Liver (tissue), 10 donors: ENCODE measurements at places on chromosomes 7 and 10. TPM values are rescaled to one million over a fixed set of nuclear protein-coding genes. Genes with fewer than 3 reads are reported as not detected.

DNA sequence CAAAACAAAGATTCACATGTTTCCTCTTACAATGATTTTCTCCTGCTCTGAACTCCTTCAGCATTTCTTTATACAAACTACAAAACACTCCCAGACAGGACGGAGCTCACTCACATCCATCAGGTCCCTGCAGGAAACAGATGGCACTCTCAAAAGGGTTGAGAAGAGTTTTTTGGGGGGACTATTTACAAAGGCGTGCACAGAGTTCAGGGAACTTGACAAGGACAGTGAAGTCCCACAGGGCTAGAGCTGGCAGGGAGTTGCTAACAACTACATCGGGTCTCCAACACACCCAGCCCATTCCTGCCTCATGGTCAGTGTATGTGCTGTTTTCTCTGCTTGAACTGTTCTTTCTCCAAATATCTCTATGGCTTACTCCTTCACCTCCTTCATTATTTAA is 24.7 kb upstream of the YAE1 start:
- no peaks in the 10 kb centered on the region for H3K27me3 ChIP-seq
- H3K36me3 ChIP-seq: no peaks in the 10 kb centered on the region
- no peaks in the 10 kb centered on the region for H3K4me1 ChIP-seq
- H3K27ac ChIP-seq: no peak overlapping the region
- no peak overlapping the region for H3K4me3 ChIP-seq
- no peak for DNase-seq

DNA sequence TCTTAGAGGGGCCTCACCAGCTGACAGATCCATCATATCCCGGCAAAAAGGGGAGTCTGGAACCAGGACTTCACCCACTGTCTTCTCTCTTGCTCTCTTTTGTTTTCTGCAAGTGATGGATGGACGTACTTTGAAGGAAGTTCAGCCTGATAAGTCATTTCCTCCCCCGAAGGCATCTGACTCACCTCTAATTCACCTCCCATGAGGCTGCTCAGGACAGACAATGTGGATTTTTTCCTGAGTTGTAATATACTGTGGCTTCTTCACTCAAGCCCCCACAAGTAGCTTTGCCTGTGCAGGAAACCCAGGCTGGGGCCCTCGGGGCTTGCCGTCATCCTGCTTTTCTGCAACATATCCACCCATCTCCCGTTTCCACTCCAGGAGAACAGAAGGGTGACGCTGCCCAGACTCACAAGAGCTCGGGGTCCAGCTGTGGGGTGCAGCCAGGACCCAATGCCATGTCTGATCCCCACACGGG is 70.4 kb downstream of the ASB13 start:
- H3K27me3 ChIP-seq: no peaks in the 10 kb centered on the region
- DNase-seq: no peak
- no peak overlapping the region for H3K27ac ChIP-seq
- no peaks in the 10 kb centered on the region for H3K36me3 ChIP-seq
- H3K4me1 ChIP-seq: no peaks in the 10 kb centered on the region

- DNase-seq: no peak
- no peaks in the 10 kb centered on the region for H3K36me3 ChIP-seq
- no peak overlapping the region for H3K27ac ChIP-seq
- H3K4me1 ChIP-seq: peaks cover 4% of the 10 kb centered on the region
- H3K4me3 ChIP-seq: no peak overlapping the region
- H3K27me3 ChIP-seq: no peaks in the 10 kb centered on the region
Measured at GRCh38 chr7:117171106-117171505, 151.8 kb downstream of the WNT2 start.

DNA sequence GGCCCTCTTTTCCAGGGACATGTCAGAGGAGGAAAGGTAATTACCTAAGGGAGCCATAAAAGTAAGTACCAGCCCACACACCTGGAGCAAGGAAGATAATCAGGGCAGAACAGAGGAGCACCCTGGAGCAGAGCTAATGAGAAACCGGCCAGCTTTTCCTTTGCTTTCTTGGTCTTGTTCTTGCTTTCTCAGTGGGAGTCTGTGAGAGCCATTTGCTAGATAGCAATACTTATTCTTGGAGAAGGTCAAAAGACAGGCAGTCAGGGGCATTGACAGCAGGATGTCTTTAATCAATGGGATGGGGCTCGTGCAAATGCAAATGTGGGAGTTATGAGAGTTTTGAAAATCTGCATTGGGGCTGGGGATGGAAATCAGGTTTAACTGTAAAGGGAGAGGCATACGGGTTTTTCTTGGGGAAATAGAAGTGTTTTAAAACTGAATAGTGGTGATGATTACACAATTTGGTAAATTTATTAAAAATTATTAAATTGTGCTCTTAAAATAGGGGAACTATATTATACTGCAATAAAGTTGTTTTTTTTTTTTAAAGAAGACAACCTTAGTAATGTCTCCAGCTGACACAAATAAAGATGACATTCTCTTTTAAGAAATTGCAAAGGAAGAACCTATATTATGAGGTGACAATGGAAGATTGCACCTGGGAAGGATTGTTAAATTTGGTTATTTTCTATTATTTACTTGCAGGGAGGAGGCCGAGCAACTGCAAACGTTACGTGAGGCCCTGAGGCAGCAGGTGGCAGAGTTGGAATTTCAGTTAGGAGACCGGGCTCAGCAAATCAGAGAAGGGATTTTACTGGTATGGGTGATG is 35.6 kb upstream of the PPP1R17 start:
- no peak overlapping the region for H3K27ac ChIP-seq
- DNase-seq: no peak
- H3K36me3 ChIP-seq: no peaks in the 10 kb centered on the region
- no peaks in the 10 kb centered on the region for H3K4me1 ChIP-seq

DNA sequence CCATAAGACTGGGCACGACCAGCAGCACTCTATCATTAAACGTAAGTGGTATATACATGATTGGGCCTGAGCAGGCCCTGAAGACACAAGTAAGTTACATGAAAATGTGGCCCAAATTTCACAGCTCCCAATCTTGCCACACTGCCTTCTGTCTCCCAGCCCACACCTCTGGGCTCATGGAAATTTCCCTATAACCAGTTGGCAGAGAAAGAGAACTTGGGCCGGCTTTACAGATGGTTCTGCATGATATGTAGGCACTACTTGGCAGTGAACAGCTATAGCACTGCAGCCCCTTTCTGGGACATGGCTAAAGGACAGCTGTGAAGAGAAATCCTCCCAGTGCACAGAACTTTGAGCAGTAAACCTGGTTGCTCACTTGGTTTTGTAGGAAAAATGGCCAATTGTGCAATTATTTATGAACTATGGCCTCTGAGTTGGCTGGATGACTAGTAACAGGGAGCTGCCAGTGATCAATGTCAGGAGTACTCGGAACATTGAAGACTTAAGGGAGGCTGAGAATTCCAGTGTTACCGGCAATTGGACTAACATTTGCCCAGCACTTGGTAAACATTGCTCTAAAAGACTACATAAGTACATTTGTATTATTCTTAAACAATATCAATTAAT is 1006.6 kb upstream of the LRRN3 start:
- H3K27ac ChIP-seq: peak overlapping the region; percentile 63
- DNase-seq: no peak
- H3K4me1 ChIP-seq: no peaks in the 10 kb centered on the region
- H3K36me3 ChIP-seq: no peaks in the 10 kb centered on the region
- H3K27me3 ChIP-seq: no peaks in the 10 kb centered on the region
- H3K4me3 ChIP-seq: no peak overlapping the region

DNA sequence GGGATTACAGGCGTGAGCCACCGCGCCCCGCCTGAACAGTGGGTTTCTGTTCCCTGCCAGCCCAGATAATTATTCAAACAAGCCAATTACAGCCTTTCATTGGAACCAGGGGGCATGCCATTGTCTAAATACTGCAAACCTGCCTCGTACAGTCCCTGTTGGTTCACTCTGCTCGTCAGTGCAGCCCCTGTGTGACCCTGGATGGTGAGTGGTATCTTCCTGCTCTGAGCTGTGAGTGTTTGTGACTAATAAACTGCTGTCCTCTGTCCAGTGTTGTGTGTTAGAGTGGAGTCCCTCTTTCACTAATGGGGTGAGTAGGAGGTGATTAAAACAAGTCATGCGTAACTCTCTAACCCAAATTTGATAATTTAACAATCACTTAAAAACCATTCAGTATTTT is 176.5 kb upstream of the FAM3C start:
- H3K27me3 ChIP-seq: no peaks in the 10 kb centered on the region
- DNase-seq: no peak
- H3K27ac ChIP-seq: no peak overlapping the region

Gene ZNF32
- 11.9 TPM for total RNA-seq

Gene NODAL
- not detected for total RNA-seq

GRCh38 chr10:73886661-73887293 is 12.4 kb upstream of the CAMK2G start:
- DNase-seq: no peak
- no peaks in the 10 kb centered on the region for H3K27me3 ChIP-seq
- no peaks in the 10 kb centered on the region for H3K4me1 ChIP-seq

Gene CAMK2B
- total RNA-seq: 2.2 TPM

- peaks cover 19% of the 10 kb centered on the region for H3K36me3 ChIP-seq
- no peaks in the 10 kb centered on the region for H3K27me3 ChIP-seq
- H3K4me3 ChIP-seq: no peak overlapping the region
Measured at GRCh38 chr10:3142146-3142875, 30.3 kb downstream of the PITRM1 start.

Gene NPS
- total RNA-seq: not detected

DNA sequence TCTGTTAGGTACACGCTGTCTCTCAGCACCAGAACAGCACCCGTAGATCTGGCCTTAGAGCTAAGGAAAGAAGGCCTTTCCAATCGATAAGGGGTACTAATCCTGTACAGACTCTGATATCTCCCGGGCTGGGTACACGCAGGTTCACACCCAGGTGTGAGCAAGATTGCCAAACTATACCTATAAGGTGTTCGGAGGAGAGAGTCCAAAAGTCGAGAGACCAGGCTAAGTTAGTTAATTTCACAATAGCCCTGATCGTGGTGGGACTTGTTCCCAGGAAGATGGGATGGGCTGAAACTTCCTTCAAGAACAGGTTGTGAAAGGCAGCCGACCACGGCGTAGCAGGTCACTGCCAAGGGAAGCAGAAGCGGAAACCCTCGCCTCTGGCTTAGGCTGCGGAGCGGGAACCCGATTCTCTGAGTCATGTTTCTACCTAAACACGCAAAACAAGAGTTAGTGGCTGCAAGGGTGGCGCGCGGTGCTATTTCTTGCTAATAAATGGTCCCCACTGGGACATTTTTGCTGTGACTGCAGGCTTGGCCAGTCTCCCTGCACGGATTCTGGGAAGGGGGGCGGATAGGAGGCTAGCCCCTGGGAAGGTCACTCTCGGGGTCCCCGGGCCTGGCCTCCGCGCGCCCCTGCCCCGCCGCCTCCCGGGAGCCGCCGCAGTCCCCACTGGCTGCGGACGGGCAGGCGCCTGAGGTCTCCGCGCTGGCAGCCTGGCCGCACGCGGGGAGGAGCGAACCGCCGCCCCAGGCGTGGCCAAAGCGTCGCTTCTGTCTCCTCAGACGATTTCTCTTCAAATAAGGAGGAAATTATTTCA is 75.4 kb upstream of the PDSS1 start:
- peak overlapping the region; percentile 10 for H3K27ac ChIP-seq
- H3K27me3 ChIP-seq: no peaks in the 10 kb centered on the region
- peaks cover 29% of the 10 kb centered on the region for H3K4me1 ChIP-seq
- DNase-seq: peak; percentile 46

Gene VSIR
- 11.3 TPM for total RNA-seq

GRCh38 chr7:28155019-28155660 is 25.5 kb downstream of the JAZF1 start:
- H3K27me3 ChIP-seq: no peaks in the 10 kb centered on the region
- peak overlapping the region; percentile 14 for H3K27ac ChIP-seq
- H3K4me1 ChIP-seq: peaks cover 29% of the 10 kb centered on the region
- no peaks in the 10 kb centered on the region for H3K36me3 ChIP-seq
- no peak overlapping the region for H3K4me3 ChIP-seq

DNA sequence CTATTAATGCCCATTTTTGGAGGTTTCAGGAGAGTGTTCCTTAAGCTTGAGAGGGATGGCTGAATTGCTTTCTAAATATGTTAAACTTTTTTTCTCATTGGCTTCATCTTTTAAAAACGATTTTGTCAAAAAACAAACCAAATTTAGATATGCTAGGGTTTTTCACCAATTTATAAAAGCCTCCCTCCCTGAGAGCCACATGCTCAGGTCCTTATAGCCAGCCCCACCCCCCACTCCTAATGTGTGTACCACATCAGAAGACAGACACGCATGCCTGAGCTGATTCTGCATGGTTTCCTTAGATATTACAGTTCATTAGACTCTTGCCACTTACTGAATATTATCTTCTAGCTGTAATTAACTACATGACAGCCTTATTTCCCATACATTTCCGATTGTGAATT is 2.0 kb downstream of the CUL1 start:
- peak overlapping the region; percentile 98 for H3K27ac ChIP-seq
- H3K4me3 ChIP-seq: no peak overlapping the region
- peaks cover 20% of the 10 kb centered on the region for H3K4me1 ChIP-seq
